ENCODE measurements at places on chromosomes 12 and 14.

- no peak for DNase-seq
Measured at GRCh38 chr12:76768576-76768975, 4.7 kb downstream of the ZDHHC17 start.

DNA sequence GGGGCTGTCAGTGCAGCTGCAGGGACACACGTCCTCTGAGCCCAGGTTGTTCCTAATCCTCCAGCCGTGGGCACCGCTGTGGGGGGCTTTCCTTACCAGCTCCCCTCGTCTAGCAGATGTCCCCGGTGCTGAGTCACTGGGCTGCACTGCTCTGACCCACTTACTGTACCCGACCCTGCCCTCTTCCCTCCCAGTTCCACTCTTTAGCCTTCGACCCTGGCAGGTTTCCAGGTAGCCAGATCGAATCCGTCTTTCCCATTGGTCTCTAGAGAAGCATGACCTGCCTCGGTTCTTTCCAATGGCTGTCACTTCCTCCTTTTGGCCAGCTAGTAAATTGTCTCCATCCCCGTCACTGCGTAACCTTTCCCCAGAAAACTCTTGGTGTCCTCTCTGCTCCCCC, 48.4 kb downstream of the ELK3 start:
- DNase-seq = no peak

DNA sequence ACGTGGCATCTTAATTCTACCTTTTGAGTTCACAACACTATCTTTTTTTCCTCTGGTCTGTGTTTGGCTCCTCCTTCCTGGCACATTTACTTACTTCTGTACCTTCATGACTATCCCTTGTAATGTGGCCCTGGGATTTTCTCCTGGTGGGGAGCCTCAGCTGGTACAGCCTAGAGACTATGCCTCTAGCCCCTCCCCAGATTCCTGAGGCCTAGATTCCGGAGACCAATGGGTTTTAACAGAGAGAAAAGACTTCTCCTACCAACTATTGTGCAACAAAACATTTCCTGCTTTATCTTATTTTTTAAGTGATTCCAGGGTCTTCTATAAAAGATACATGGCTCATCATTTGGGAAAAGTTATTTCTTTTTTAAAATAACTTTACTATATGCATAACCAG, 216.2 kb upstream of the KRR1 start:
- no peak for DNase-seq

- no peak for DNase-seq
Measured at GRCh38 chr12:6086316-6086715, 38.2 kb downstream of the VWF start.

- no peak for DNase-seq
Measured at GRCh38 chr12:115404761-115405470, 720.9 kb upstream of the TBX3 start.

DNA sequence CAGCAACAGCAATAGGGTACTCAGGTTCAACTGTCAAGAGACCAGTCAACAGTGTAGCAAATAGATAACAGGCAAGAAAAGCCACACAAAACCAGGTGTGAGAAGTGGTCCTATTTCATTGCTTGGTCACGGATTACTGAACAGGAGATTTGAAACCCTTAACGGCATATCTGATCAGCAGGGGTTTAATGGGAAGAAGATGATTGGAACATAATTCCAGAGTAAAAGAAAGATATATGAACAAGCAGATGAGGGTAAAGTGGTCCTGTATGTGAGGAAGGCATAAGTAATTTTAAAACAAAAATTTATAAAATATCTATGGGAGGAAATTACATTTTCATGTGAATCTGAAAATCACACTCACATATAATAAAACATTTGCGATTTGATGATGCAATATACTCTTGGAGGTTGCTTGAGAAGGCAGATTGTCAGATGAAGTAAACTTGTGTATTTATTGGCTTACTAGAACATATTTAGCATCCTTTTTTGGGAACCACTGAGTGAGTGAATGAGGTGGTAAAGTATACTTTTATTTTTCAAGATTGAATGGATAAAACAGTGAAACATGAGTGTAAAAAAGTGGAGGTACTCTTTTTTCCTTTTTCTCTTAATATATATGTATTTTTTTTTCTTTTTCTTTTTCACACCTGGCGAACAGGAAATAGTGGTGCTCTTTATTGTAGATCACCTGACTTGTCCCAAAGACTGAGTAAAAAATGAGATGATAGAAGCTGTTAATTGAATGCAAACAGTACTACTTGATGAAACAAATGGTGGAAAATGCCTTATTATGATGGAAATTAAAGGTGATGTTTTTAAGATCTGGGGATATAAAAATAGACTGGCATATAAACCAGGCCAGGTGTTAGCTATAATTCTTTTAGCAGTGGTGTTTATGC, 21.6 kb upstream of the SDR39U1 start:
- DNase-seq = no peak
